ENCODE measurements at places on chromosomes 12 and 14. TPM values are rescaled to one million over a fixed set of nuclear protein-coding genes. Genes with fewer than 3 reads are reported as not detected.

GRCh38 chr12:3292677-3293412, 198.2 kb upstream of the PRMT8 start:
- no peak for DNase-seq

GRCh38 chr12:31324116-31324844, 1.7 kb downstream of the SINHCAF start:
- peak; percentile 86 for DNase-seq

DNA sequence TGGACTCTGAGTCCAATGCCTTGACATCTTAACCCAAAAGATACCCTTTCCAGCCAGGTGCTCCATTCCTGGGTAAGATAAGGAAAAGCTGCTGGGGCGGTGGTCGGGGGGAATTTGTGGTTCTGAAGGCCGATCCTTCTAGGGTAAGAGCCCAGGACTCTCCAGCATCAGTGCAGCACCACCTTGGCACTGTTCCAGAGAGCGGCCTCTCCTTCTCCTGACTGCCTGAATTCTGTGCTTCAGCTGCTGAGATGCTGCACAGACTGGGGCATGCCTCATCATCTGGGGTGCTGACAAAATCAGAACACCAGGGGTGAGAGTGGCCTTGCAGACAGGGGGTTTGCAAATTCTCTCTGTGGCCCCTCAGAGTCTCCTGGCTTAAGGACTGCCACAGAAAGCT, 87.5 kb downstream of the SPTB start:
- DNase-seq = no peak

GRCh38 chr14:75373616-75374015, 54.2 kb upstream of the JDP2 start:
- DNase-seq = no peak

- DNase-seq = no peak
Observed at GRCh38 chr14:105281371-105282097, 19.3 kb downstream of the BRF1 start.

DNA sequence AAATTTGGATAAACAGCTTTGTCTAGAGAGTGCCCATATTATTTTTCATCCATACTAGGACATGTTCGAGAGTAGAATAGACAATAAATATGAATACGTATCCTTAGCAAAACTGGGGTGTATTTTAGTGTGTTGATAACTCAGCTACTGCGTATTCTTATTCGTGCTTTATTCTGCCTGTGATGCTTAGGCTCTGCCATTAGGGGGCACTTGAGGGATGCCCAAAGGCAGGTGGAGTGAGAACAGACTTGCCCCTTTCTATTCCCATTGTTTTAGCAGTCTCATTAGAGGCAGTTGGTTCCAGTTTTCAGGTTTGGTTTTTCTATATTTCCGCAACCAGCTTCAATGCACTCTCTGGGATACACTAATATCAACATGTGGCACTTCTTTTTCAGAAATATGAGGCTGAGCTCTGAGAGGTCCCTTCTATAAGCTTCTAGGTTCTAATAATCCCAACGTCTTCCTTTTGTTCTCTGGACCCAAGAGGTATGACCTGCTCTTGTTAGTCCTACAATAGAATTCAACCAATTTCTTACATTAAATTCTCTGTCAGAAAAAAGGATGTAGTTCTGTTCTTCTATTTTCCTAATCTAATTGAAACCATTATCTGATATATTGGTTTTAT, 985.7 kb upstream of the FBXO33 start:
- no peak for DNase-seq

DNA sequence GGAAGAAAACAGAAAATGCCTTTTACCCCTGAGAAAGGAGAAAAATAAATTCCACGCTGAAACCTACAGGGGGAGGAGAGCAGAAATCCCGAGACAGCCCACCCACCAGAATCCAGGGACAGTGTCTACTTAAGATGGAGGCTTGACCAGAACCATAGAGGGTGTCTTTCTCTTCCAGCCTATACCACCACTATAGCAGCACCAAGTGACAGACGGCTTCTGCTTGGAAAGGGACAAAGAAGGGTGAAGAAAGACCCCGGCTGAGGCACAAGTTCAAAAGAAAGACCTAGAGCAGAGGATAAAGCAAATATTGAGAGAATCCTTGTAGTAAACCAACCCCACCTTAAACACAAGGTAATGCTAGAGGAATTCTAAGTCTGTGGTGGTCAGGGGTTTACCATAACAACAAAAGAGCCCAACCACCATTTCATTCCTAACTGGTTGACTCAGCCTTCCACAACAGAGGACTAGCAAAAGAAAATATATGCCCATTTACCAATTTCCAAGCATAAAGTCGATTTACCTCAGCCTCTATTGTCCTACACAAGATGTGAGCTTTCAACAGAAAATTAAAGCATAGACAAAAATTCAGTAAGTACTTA, 105.3 kb upstream of the FOXG1 start:
- no peak for DNase-seq

DNA sequence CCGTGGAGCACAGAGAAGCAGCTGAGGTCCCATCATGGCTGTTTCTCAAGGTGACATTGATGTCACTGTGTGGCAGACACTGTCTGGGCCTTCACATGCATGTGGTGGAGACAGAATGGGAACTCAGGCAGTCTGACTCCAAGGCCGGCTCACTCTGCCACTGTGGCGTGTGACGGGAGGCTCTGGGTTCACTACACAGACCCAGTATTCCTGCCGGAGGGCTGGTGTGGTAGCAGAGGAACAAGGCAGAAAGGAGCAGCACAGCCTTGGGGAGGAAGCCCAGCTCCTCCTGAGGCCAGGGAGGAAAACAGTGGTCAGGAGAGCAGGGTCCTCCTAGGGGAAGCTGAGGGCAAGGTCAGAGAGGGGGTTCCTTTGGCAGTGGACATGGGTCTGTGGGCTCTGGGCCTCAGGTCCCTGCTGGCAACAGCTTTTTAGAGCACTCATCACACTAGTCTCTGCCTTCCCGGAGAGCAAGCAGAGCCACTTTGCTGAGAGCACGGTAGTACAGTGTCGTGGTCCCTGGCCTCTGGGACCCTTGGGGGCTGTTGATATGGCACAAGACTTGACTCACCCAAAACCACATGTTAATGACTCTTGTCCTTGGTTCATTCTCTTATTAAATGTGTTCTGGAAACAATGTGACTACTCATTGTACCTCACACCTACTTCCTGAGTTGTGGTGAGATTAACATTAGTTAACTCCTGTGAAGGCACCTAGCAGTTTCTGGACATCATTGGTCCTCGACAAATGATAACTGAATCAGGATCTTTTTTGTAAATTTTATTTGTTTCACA, 21.3 kb downstream of the DCAF4 start:
- DNase-seq = no peak

DNA sequence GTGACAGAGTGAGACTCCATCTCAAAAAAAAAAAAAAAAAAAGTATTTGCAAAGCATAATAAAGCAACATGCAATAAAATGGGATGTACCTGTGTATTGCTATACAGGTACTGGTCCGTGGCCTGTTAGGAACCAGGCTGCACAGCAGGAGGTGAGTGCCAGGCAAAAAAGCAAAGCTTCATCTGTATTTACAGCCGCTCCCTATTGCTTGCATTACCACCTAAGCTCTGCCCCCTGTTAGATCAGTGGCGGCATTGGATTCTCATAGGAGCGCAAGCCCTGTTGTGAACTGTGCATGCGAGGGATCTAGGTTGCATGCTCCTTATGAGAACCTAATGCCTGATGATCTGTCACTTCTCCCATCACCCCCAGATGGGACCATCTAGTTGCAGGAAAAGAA, 113.3 kb downstream of the SCAF11 start:
- no peak for DNase-seq

Gene HOXC5
- not detected for total RNA-seq

DNA sequence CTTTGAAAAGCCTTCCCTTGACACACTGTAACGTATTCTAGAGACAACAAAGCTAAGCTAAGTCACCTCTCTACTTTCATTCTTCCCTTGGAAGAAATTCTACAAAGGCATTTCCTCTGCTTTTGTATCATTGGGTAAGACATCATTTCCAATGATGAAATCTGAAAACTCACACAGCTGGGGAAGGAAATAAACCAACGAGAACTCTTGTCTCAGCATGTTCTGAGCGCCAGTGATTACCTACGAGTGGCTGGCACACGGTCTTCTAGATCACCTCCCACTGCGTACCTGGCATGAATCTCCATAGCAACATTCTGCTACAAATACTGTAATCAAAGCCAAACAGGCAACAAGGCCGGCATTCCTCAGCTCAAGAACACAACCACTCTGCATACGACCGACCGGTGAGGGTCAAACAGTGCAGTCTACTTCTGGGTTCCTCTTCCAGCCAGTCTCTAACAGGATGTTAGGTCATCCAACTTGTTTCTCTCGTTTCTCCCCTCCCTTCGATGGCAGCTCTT, 7.6 kb downstream of the VPS37B start:
- DNase-seq = no peak
